Endodermal cell (in vitro differentiated cells): ENCODE measurements at places on chromosomes 4 and X.

- peak; percentile 60 for DNase-seq
These were observed 211.5 kb downstream of the PDGFRA start for GRCh38 chr4:54440394-54441136.

GRCh38 chr4:141041021-141041476, 92.2 kb downstream of the RNF150 start:
- no peak for DNase-seq

- DNase-seq = peak; percentile 89
These were observed 2.2 kb downstream of the MAMLD1 start for GRCh38 chrX:150365051-150365989.

- DNase-seq = no peak
These were observed 148.7 kb downstream of the RELL1 start for GRCh38 chr4:37537484-37537883.

DNA sequence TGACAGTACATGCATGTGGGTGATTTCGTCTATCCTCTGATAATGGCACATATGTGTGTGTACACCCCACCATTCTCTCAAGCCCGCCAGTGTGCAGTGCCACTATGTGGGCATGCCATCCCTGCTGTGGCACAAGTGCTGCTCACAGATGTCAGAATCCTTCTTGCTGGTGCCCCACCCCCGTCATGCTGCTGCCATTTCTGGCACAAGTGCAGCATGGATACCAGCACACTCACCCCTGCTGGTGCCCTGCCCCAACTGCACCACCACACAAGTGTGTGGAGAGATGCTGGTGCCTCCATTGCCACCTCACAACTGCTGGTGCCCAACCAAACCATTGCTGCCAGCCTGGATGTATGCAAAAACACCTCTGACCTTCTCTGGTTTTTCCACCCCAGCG, 1133.8 kb downstream of the TECRL start:
- DNase-seq = peak; percentile 43

GRCh38 chr4:147498031-147498660, 17.2 kb downstream of the EDNRA start:
- DNase-seq = no peak

- DNase-seq = no peak
These were observed 620.2 kb upstream of the BOD1L1 start for GRCh38 chr4:14247767-14248166.

GRCh38 chr4:82528868-82529267, 32.9 kb downstream of the TMEM150C start:
- DNase-seq = no peak

DNA sequence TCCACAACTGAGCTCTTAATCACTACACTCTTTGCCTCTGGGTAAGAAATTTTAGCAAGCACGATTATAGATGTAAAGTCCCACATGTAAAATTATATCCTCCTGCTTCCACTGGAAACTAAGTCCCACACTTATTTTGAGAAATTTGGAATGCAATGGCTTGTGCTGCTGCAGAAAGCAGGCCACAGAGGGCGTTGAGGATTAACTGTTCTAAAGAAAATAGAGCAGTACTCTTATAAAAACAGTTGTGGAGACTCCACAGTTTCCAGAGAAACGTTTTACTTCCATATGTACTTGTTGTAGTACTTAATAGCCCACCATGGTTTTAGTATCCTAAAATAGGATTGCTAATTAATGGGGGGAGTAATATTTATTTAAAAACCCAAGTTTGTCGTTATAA, 1.7 kb upstream of the CENPC start:
- DNase-seq = no peak

DNA sequence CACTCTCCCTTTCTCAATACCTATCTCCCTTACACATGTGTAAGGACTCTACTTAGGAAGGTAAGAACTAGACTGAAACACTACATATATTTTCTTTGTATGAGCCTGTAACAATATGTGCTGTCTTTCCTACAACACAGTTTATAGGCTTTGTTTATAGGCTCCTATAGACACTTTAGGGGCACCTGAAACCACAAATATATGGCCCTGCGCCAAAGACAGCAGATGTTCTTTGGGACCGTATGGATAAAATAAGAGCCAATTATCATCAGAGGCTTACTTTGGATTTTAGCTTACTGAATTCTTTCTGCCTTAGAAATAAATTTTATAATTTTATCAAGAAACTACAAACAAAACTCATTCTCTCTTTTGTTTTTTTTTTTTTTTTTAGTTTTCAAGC, 16.6 kb upstream of the CXCL3 start:
- no peak for DNase-seq

GRCh38 chrX:148722966-148723365, 222.5 kb downstream of the AFF2 start:
- no peak for DNase-seq

- DNase-seq = no peak
These were observed 701 bp downstream of the ARHGAP4 start for GRCh38 chrX:153925387-153925738.

- DNase-seq = no peak
These were observed 69.2 kb downstream of the SORBS2 start for GRCh38 chr4:185742766-185743165.

DNA sequence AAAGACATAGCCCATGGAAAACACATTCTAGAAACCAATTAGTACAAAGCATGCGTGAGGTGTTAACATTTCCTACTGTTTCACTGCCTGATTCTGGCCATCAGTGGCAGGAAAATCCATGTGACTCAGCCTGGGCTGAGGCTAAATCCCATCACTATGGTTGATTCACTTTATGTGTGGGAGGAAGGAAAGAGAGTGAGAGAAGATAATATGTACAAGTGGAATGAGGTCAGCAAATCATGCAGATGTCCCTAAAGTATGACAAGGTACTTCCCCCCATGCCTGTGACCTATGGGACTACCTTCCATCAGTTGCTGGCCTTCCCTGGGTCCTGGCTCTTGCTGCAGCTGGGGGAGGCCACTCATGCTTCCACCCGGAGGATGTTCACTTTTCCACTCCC, 64.2 kb upstream of the MAP3K15 start:
- DNase-seq = no peak

GRCh38 chrX:104482757-104483156, 83.2 kb upstream of the IL1RAPL2 start:
- no peak for DNase-seq

- DNase-seq = no peak
These were observed 231.5 kb downstream of the TRIML1 start for GRCh38 chr4:188370777-188371176.

- no peak for DNase-seq
These were observed 327.3 kb upstream of the ARX start for GRCh38 chrX:25343060-25343459.

DNA sequence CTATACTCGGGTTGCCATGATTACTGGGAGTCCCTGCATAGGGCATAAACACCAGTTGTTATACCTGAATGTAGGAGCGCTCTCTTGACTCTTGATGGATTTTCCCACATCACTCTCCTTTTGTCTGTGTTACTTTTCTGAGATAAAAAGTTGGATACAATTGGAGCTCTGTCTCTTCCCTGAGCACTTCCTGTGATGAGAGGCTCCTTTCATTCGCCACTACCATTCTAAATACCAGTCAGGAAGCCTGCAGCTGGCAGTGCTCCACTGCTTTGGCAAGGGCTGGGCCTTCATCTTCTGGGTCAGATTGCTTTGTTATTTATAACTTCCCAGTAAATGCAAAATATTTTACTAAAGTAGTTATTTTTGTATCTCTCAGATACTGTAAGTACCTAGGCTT, 13.9 kb downstream of the TCEANC start:
- no peak for DNase-seq

DNA sequence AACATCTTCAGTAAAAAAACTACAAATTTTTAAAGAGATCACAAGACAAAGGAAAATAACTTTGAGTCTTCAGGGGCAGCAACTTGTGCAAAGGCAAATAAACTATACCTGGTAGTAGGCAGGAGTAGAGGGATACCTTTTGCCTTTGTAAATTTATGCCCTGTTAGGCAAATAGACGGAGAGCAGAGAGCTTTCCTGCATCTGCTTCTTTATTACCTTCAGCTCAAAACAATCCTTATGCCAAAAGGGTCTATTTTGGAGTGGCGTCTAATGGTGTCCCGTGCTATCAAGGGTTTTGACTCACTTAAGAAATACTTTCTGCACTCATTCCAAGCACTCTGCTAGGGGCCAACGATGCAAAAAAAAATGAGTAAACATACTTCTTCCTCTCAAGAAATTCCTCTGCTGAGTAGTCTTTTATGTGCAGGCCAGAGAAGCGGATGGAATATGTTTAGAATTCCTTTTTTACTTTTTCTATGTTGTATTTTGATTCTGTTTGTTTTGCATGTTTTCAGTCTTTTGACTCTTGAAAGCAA, 131.9 kb downstream of the ANXA5 start:
- DNase-seq = no peak

GRCh38 chr4:153579872-153580271, 104.2 kb upstream of the TLR2 start:
- DNase-seq = no peak

DNA sequence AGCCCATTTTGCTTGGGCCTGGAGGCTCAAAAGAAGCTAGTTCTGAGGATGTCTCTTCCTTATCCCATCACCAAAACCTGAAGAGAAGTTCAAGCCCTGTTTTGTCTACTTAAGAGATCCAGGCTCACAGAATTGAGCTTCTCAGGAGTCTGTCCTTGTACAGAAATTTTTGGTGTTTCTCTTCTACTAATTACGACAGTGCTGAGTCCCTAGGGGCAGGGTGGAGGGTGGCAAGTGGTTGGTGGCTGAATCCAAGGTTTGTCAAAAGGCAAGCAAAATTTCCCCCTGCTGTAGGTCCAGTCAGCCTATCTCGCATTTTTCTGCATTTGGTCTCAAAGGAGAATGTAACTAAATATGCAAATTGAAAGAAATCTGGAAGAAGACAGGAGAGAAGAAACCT, 377.9 kb downstream of the SMARCA1 start:
- no peak for DNase-seq

- DNase-seq = no peak
These were observed 20.2 kb upstream of the CTSO start for GRCh38 chr4:155973639-155974475.

GRCh38 chr4:2914256-2915126, 48.7 kb downstream of the NOP14 start:
- DNase-seq = no peak

DNA sequence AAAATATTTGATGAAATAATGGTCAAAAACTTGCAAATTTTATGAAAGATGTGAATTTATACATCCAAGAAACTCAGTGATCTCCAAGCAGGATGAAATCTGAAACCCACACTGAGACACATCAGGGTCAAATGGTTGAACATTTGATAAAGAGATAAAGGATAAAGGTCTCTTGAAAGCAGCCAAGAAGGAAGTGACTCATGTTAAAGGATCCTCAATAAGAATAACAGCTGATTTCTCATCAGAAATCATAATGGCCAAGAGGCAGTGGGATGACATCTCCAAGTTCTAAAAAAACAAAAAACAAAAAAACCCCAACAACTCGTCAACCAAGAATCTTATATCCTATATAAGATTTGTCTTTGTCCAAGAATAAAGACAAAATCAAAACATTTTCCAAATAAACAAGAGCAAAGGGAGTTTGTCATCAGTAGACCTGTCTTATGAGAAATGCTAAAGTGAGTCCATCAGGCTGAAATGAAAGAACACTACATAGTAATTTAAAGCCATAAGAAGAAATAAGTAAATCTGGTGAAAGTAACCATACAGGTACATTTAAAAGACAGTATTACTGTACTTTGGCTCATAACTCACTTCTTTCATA, 121.7 kb downstream of the PDS5A start:
- DNase-seq = no peak

DNA sequence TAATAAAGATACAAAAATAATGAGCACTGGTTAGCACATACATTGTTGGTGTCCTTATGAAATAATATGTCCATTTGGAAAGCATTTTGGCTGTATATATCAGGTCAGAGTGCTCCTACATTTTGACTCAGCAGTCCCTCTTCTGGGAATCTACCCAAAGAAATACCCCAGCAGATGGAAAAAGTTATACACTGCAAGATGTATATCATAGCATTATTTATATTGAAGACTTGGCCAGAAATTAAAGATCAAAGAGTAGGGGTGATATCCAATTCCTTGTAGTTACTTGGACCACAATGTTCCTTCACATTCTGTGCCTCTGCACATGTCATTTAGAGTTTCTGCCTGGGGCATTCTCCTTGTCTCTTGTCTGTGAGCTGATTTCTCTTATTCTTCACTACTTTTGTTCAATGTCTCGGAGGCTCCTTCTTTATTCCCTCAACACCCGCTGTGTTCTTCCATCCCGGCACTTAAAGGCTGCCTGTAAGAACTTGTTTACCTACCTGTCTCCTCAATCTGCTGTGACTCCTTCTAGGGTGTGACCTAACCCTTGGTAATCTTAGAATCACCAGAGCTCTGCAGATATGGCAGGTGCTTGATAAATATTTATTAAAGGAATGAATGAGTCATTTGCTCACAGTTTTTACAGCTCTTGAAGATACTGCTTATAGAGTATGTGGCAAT, 3.1 kb upstream of the TSPAN5 start:
- DNase-seq = peak; percentile 73
